ENCODE measurements at places on chromosomes 7 and 10.

- no peak for DNase-seq
Measured at GRCh38 chr10:115073796-115074195, 19.4 kb upstream of the ATRNL1 start.

DNA sequence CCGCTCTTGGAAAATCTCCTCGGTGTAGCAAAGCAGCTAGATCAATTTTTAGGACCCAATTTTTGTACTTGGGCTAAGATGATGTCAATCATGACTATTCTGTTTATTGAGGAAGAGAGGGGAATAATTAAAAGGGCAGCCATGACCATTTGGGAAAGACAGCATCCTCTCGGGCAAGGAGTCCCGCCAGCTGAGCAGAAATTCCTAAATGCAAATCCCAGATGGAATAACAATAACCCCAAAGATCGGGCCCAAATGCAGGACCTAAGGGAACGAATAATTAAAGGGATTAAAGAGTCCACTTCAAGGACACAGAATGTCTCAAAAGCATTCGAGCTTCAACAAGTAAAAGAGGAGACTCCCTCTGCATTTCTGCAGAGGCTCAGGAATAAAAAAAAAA lies 18.7 kb downstream of the COL17A1 start:
- no peak for DNase-seq

- no peak for DNase-seq
Measured at GRCh38 chr10:89591111-89591795, 53.8 kb downstream of the PANK1 start.

DNA sequence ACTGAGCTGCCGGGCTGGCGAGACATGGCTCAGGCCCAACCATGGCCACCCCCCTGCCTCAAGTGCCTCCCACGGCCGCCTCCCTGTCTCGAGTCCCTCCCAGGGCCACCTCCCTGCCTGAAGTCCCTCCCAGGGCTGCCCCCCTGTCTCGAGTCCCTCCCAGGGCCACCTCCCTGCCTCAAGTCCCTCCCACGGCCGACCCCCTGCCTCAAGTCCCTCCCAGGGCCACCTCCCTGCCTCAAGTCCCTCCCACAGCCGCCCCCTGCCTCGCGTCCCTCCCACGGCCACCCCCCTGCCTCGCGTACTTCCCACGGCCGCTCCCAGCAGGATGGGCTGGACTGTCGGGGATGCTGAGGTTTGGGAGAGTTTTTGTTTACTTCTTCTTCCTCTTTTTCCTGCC lies 462.5 kb downstream of the PTPRN2 start:
- DNase-seq = no peak

DNA sequence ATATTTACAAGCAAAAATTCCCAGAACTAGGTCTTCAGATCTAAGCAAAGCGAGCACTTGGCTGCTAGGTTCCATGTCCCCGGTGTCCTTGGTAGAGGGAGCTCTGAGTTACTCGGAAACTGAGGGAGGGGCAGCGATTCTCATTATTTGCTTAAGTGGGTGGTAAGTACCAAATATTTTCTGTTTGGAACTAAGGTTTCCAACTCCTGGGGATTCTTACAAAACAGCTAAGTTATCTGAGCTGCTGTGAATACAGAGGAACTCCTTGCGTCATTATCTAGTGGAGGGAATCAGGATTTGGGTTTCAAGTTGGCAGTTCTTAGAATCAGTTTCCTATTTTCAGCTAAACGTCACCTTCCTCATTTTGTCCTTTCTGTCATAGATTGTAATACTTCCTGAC lies 76.8 kb upstream of the IKZF1 start:
- no peak for DNase-seq

- DNase-seq = no peak
Measured at GRCh38 chr10:33276282-33276923, 58.1 kb downstream of the NRP1 start.

DNA sequence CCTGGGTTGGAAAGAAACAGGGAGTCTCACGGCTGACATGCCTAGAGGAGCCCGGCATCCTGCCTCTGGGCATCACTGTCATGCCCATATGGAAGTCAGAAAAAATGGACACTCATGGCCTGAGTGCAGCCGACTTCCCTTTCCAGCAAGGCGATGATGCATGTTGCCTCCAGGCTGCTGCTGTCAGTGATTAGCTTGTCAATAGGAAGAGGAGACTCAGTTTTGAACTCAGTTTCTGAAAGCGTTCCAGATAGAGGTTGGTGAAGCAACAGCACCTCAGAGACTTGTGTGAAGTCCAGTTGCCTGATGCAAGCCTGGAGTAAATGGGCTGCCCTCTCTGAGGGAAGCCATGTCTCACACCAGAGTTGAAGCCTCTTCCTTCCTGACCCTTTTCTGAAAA lies 148.4 kb downstream of the TPST1 start:
- DNase-seq = no peak

GRCh38 chr7:77327932-77328628 lies 88.1 kb downstream of the GSAP start:
- DNase-seq = no peak

DNA sequence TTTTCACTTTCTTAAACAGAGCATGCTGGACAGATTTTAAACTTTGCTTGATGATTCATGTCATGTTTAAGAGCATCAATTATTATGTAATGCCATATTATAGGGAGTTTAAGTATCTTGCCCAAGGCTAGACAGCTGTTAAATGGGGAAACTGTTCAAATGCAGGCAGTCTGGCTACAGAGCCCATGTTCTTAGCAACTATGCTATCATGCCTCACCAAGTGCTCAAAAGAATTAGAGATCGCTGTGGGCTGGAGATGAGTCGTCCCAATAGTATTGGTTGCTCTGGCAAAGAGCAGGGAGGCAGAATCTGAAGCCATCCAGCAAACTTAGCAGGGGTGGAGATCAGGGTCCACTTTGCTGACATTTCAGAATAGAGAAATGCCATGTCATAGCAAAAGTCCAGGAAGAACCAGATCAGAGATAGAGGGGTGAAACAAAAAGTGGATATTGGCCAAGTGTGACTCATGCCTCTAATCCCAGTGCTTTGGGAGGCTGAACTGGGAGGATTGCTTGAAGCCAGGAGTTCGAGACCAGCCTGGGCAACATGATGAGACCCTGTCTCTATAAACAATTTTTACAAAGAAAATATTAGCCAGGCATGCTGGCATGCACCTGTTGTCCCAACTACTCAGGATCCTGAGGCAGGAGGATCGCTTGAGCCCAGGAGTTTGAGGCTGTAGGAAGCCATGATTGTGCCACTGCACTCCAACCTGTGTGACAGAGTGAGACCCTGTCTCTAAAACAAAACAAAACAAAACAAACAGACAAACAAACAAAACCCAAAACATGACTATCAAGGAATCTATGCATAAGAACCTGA lies 57.8 kb downstream of the BAMBI start:
- no peak for DNase-seq

- DNase-seq = no peak
Measured at GRCh38 chr10:84195044-84195830, 900 bp downstream of the CDHR1 start.

DNA sequence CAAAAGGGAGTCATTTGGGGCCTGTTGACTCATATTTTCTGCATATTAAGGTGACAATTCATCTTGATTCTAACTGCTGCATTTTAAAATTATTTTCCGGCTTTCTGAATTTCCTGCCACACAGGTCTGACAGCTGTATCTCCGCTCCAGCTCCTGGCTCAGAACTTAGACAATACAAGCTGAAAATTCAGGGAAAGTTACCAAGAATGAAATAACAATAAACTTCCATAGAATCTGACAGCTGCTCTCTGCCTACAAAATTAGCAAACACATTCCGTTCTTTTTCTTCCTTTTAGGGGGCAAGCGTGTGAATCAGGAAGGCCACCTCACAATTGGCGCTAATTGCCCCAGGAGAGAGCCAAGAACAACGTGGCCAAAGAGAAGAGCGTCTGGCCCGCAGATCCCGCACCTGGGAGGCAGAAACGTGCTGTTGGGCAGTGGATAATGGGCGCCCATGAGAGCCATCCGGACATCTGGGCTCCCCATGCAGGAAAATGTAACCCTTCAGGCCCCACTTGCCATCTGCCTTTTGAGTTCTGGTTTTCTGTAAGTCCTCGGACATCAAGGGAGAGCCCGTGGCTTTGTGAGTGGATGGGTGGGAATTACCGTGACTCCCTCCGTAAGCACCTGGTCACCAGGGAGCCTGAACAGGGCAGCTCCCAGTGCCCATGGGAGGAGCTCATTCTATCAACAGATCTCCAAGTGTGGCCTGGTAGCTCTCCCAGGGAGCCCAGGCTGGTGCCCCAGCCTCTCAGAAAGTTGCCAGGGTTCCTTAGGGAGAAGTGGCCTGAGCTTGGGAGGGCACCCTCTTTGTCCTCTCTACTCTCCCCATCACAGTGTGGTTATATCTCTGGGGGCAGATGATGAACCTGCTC lies 5.0 kb downstream of the CLRN3 start:
- DNase-seq = no peak
